ENCODE measurements at places on chromosomes 4 and X.

- H3K4me1 ChIP-seq: peaks cover 2% of the 10 kb centered on the region
- H3K36me3 ChIP-seq: no peaks in the 10 kb centered on the region
- no peak for DNase-seq
- H3K27ac ChIP-seq: no peak overlapping the region
- no peak overlapping the region for H3K4me3 ChIP-seq
- H3K27me3 ChIP-seq: no peaks in the 10 kb centered on the region
Observed at GRCh38 chr4:150315175-150315574, 236.9 kb downstream of the DCLK2 start.

DNA sequence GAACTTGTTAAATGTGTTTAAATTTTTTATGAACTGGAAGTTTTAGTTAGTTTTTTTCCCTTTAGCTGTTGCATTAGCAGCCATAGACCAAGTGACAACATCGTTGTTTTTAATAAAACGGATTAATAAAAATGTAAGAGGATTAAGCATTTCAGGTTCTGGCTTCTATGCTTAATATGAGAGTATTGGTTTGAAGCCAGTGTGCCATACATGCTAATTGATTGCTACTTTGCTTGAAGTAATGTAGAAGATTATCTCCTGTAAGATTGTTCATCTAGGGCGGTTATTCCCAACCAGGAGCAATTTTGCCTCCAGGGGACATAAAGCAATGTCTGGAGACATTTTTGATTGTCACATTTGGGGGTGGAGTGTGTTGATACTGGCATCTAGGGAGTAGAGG is 54.3 kb downstream of the TLL1 start:
- H3K4me1 ChIP-seq: no peaks in the 10 kb centered on the region
- H3K36me3 ChIP-seq: no peaks in the 10 kb centered on the region
- DNase-seq: no peak
- H3K4me3 ChIP-seq: no peak overlapping the region
- no peak overlapping the region for H3K27ac ChIP-seq

GRCh38 chrX:145613894-145614293 is 203.7 kb upstream of the SLITRK2 start:
- H3K36me3 ChIP-seq: no peaks in the 10 kb centered on the region
- no peak overlapping the region for H3K27ac ChIP-seq
- H3K27me3 ChIP-seq: no peaks in the 10 kb centered on the region
- DNase-seq: no peak
- no peak overlapping the region for H3K4me3 ChIP-seq
- H3K4me1 ChIP-seq: no peaks in the 10 kb centered on the region

- peaks cover 24% of the 10 kb centered on the region for H3K36me3 ChIP-seq
- H3K27me3 ChIP-seq: no peaks in the 10 kb centered on the region
- H3K27ac ChIP-seq: peak overlapping the region; percentile 26
- H3K4me3 ChIP-seq: no peak overlapping the region
- no peak for DNase-seq
Observed at GRCh38 chr4:118760092-118760491, 74.9 kb downstream of the METTL14 start.

- no peak overlapping the region for H3K27ac ChIP-seq
- no peaks in the 10 kb centered on the region for H3K36me3 ChIP-seq
- H3K4me3 ChIP-seq: no peak overlapping the region
- no peaks in the 10 kb centered on the region for H3K27me3 ChIP-seq
- no peaks in the 10 kb centered on the region for H3K4me1 ChIP-seq
Observed at GRCh38 chr4:120081726-120082125, 15.1 kb upstream of the MAD2L1 start.

GRCh38 chr4:100880011-100880410 is 362.2 kb upstream of the EMCN start:
- H3K27ac ChIP-seq: no peak overlapping the region
- no peak overlapping the region for H3K4me3 ChIP-seq
- no peaks in the 10 kb centered on the region for H3K27me3 ChIP-seq
- no peak for DNase-seq
- no peaks in the 10 kb centered on the region for H3K4me1 ChIP-seq

DNA sequence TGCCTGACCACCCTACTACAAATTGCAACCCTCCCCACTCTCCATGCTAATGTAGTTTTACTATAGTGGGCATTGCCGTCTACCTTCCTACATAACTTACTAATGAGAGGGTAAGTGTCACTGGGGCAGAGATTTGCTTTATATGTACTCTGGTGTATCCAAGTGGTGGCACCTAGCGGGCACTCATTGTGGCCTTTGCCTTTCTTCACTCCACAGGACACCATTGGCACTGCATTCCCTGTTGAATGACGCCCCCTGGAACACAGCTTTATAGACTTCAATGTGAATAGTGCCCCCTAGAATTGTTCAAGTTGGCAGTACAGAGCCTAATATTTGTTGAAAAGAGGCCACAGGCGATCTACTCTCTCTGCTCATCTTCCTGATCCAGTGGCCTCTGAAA is 215.8 kb downstream of the MID1IP1 start:
- H3K27ac ChIP-seq: no peak overlapping the region
- no peaks in the 10 kb centered on the region for H3K36me3 ChIP-seq
- no peak overlapping the region for H3K4me3 ChIP-seq
- H3K27me3 ChIP-seq: no peaks in the 10 kb centered on the region
- no peak for DNase-seq

All from heart left ventricle (tissue), 16 donors.